Progenitor cell of endocrine pancreas (in vitro differentiated cells): ENCODE measurements at places on chromosomes 6 and 20. TPM values are rescaled to one million over a fixed set of nuclear protein-coding genes. Genes with fewer than 3 reads are reported as not detected.
A peak's percentile ranks its signal among the peaks of the same experiment; 100 is the strongest.

DNA sequence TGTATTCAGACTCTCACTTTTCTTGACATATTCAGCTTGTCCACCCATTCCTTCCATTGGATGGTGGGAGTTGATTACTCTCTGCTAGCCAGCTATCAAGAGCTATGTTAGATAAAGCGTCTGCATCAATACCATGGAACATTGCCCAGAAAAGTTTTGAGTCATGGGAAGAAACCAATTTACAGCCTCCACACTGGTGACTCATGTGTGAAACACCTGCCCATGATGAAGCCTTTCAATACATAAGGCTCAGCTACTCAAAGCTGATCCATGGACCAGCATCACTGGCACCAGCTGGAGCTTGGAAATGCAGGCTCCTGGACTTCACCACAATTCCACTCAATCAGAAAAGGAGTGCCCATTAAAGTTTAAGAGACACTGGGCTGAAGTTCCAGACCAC is 16.1 kb downstream of the PLA2G7 start:
- peaks cover 31% of the 10 kb centered on the region for H3K27me3 ChIP-seq
- no peak for DNase-seq
- no peaks in the 10 kb centered on the region for H3K4me1 ChIP-seq
- H3K36me3 ChIP-seq: no peaks in the 10 kb centered on the region

DNA sequence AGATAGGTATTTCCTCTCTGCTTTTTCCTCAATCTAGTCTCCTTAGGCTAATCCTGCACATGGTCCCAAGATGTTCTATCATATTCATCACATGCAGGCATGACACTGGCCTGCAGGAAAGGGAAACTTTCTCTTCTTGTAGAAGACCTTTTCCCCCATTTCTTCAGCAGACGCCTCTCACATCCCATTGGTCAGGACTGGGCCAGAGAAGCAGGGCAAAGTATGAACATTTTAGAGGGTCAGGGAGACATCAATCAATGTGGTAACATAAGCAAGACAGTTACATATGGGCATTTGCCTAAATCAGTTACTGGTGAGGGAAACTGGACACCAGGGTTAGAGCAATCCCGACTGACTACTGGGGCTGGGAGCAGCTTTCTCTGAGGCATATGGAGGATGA is 90.1 kb downstream of the CRYBG1 start:
- no peak overlapping the region for H3K4me3 ChIP-seq
- no peaks in the 10 kb centered on the region for H3K36me3 ChIP-seq
- no peak for DNase-seq
- no peaks in the 10 kb centered on the region for H3K27me3 ChIP-seq
- no peak overlapping the region for H3K27ac ChIP-seq
- H3K4me1 ChIP-seq: peaks cover 7% of the 10 kb centered on the region

DNA sequence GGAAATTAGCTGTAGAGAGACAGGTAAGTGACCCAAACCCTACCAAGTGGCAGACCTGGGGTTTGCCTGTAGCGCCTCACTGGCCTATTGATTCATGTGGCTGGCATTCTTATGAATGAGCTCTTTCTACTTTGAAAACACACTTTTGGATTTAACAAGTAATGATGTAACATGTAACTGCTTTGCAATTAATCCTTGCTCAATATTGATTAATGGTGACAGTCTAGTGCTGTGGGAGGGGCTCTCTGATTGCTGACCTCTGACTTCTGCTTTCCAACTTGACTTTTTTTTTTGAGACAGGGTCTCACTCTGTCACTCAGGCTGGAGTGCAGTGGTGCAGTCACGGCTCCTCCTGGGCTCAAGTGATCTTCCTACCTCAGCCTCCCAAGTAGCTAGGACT is 82.7 kb downstream of the TIAM2 start:
- DNase-seq: no peak
- no peak overlapping the region for H3K4me3 ChIP-seq
- H3K36me3 ChIP-seq: peaks cover 2% of the 10 kb centered on the region

- no peak overlapping the region for H3K4me3 ChIP-seq
- H3K27ac ChIP-seq: no peak overlapping the region
- no peaks in the 10 kb centered on the region for H3K36me3 ChIP-seq
- DNase-seq: no peak
- H3K27me3 ChIP-seq: no peaks in the 10 kb centered on the region
Observed at GRCh38 chr6:113599444-113599843, 257.7 kb upstream of the MARCKS start.

GRCh38 chr6:114020196-114020595 is 49.2 kb upstream of the HDAC2 start:
- peaks cover 2% of the 10 kb centered on the region for H3K4me1 ChIP-seq
- H3K27me3 ChIP-seq: no peaks in the 10 kb centered on the region
- H3K4me3 ChIP-seq: no peak overlapping the region
- no peak for DNase-seq

GRCh38 chr6:52317841-52318581 is 33.5 kb upstream of the MCM3 start:
- no peak overlapping the region for H3K4me3 ChIP-seq
- H3K27ac ChIP-seq: no peak overlapping the region
- H3K4me1 ChIP-seq: peaks cover under 1% of the 10 kb centered on the region
- no peaks in the 10 kb centered on the region for H3K36me3 ChIP-seq
- no peaks in the 10 kb centered on the region for H3K27me3 ChIP-seq
- DNase-seq: no peak

DNA sequence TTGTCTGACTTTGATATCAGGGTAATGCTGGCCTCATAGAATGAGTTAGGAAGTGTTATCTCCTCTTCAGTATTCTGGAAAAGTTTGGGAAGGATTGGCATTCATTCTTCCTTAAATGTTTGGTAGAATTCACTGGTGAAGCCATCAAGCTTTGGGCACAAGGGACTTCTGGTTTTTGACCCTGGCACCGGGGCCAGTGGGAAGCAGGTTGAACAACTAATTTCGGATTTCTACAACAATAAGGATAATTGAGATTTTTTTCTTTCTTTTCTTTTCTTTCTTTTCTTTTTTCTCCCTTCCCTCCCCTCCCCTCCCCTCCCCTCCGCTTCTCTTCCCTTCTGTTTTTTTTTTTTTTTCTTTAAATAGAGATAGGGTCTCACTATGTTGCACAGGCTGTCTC is 70.4 kb downstream of the EFCAB8 start:
- no peaks in the 10 kb centered on the region for H3K36me3 ChIP-seq
- H3K4me1 ChIP-seq: no peaks in the 10 kb centered on the region
- DNase-seq: no peak

- no peaks in the 10 kb centered on the region for H3K36me3 ChIP-seq
- H3K4me1 ChIP-seq: peaks cover 29% of the 10 kb centered on the region
- no peak for DNase-seq
- H3K27ac ChIP-seq: no peak overlapping the region
- H3K27me3 ChIP-seq: peaks cover 15% of the 10 kb centered on the region
- H3K4me3 ChIP-seq: no peak overlapping the region
Observed at GRCh38 chr6:108944707-108945680, 96.8 kb downstream of the ARMC2 start.

- H3K4me3 ChIP-seq: no peak overlapping the region
- peaks cover 6% of the 10 kb centered on the region for H3K36me3 ChIP-seq
- no peaks in the 10 kb centered on the region for H3K27me3 ChIP-seq
- no peaks in the 10 kb centered on the region for H3K4me1 ChIP-seq
- DNase-seq: no peak
Observed at GRCh38 chr6:98920904-98921431, 26.8 kb downstream of the FBXL4 start.

DNA sequence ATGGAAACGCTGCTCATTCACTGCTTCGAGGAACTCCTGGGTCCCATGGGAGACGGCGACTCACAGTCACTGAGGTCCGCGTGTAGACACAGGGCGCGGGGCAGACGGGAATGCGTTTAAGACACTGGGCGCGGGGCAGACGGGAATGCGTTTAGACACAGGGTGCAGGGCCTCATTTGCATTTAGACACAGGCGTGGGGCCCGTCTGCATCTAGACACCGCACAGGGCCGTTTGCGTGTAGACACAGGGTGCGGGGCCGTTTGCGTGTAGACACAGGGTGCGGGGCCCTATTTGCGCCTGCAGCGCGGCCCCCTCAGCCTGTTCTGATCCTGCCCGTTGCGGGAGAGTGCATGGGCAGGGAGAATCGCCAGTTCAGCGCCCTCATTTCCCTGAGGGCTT is 10.4 kb downstream of the DACT2 start:
- H3K27ac ChIP-seq: peak overlapping the region; percentile 35
- H3K36me3 ChIP-seq: peaks cover 16% of the 10 kb centered on the region
- no peaks in the 10 kb centered on the region for H3K27me3 ChIP-seq
- peaks cover 26% of the 10 kb centered on the region for H3K4me1 ChIP-seq

DNA sequence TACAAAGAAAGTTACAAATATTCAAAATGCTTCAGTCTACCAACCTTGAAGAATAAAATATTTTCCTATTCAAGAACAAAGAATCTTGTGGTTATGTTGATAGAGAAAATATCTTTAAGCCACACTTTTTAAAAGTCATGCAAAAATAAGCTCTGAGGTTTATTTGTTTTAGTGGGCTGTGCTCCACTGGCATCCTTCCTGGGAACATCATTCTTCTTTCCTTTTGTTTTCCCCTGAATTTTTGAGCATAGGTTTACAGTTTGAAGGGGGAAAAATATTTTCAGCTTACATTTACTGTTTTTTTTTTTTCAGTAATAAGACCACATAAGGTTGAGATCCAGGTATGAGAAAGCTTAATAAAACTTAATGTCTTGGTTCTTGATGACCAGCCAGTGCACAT is 72.0 kb upstream of the BACH2 start:
- H3K4me3 ChIP-seq: no peak overlapping the region
- peaks cover 6% of the 10 kb centered on the region for H3K27me3 ChIP-seq
- peaks cover 8% of the 10 kb centered on the region for H3K4me1 ChIP-seq
- peaks cover 1% of the 10 kb centered on the region for H3K36me3 ChIP-seq
- H3K27ac ChIP-seq: peak overlapping the region; percentile 62
- DNase-seq: no peak

DNA sequence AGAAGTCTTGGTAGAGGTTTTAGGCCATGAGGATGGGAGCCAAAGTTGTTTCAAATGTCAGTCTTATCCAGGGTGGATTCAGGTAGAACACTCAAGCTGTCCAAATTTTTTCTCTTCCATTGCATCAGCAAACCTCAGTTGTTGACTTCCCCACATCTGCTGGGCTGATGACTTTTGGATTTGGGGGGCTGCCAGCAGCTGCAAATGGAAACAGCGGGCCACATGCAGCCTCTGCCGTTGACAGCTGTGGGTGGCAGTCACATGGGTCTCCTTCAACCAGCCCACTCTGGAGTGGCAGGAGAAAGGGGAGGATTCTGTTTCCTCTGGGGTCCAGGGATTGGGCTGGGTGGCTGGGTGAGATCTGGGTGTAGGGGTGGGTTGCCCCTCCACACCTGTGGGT is 5.8 kb upstream of the MLN start:
- no peaks in the 10 kb centered on the region for H3K36me3 ChIP-seq
- no peaks in the 10 kb centered on the region for H3K4me1 ChIP-seq
- no peak overlapping the region for H3K4me3 ChIP-seq
- no peak for DNase-seq
- H3K27ac ChIP-seq: no peak overlapping the region

PARD6B gene
- total RNA-seq: 29.7 and 32.9 TPM in 2 replicates

POFUT1 gene
- total RNA-seq: 48.7 and 49.8 TPM in 2 replicates

GATA5 gene
- total RNA-seq: 3.8 and 4.8 TPM in 2 replicates

PCED1A gene
- 81.1 and 89.2 TPM in 2 replicates for total RNA-seq

ACTL10 gene
- 0.36 and 0.38 TPM in 2 replicates for total RNA-seq
